ENCODE measurements at places on chromosomes 3 and 15.

DNA sequence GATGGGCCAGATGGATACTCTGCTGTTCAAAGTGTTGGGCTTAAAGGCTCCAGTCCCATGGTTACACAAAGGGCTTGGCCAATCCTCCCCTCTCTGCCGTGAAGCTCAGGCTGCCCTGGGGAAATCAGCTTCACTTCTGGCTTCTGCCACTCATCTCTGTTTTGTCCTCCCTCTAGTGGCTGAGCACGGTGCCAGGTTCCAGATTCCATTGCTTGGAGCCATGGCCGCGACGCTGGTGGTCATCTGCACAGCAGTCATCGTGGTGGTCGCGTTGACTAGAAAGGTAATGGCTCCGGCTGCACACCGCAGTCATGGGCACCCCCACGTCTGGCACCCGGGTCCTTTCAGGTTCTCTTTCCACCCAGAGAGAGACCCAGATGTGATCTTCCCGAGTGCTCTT is 5.6 kb downstream of the TIGIT start:
- DNase-seq: no peak

- no peak for DNase-seq
Observed at GRCh38 chr3:43968465-43968864, 273.2 kb upstream of the TOPAZ1 start.

GRCh38 chr3:141386126-141386488 is 17.8 kb downstream of the ZBTB38 start:
- DNase-seq: no peak

DNA sequence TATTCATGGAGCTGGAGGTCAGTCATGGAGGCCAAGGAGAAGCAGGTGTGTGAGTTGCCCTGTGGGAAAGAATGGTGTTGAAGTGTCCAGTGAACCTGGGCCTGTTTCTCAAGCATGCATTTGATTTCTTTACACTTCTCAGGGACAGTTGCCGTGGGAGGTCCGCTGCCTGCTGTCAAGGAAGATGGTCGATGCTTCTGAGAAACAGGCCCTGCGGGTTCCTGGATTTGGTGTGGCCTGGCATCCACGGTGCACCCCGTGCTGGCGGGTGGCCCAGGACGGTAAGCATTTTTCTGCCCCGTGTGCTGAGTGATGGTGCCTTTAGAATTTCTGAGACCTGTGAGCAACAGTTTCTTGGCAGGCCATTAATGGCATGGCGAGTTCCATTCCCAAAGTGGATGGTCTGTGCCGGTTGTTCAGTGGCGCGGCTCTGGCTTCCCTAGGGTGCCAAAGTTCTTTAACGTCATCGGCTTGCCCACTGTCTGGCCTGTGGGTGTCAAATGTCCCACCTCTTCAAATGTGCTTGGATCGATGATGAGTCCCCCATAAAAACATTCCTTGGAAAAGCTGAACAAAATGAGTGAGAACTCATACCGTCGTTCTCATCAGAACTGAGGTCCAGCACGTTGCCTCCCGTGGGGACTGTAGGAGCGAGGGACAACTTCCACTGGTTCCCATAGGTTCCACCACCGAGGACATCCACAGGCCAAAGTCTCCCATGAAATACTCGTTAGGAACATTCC is 107.2 kb downstream of the SNRPN start:
- no peak for DNase-seq

DNA sequence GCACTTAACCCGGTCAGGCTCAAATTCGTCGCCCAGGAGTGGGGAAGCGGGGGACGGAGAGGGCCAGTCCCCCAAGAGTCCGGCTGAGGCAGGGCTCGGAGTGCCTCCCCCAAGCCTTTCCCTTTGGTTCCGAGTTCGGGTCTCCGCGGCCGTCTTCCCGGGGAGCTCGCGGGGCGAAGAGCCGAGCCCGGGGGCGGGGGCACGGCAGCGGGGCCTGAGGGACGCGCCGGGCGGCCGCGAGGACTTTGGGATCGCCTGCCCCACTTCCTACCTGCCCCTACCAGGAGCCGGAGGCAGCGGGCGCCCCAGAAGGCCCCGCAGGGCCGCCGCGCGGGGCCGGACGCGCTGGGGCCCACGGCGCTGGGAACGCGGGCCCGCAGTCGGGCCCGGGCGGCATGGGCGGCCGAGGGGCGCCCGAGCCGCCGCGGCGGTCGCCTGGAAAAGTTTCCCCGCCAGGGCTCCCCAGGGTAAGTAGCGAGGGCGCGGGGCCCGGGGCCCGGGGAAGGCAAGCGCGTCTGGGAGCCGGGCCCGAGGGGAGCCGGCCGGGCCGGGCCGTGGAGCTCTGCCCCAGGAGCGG is 2.8 kb downstream of the FURIN start:
- DNase-seq: no peak

DNA sequence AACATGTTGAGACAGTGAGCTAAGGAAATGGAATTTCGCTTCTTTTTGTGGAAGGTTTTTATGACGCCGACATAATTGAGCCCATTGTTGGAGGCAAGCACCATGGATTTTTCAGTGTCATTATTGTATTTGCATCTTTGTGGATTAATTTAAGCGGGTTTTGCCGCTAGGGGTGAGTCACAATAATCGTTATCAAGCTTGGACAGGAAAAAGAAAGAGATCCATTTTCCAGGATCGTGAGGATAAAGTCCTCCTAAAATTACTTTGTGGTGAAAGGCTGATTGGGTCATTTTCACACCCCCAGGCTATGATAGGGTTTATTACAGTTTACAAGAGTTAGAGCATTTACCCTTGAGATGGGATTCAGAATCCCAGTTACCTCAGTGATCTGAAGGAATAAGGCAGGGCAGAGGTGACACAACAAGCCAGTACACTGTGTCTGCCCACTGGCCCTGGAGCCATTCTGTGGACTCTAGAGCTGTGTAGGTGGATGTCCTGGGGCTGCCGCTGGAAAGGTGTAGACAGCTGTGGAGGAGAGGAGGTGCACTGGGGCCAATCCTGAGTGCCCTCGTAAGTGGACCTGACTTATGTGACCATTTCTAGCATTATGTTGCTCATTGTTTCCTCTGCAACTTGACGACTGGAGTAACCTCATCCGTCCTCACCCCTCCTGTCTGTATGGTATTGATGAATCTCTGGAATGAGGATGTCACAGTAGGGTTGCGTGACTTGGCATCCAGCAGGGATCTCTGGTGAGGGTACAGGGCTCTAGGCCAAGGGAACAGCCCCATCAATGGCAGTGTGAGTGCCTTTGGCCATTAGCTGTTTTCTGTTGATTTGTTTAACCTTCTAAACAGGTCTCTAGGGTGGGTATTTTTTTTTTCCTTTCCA is 370.1 kb downstream of the LRTM1 start:
- no peak for DNase-seq

DNA sequence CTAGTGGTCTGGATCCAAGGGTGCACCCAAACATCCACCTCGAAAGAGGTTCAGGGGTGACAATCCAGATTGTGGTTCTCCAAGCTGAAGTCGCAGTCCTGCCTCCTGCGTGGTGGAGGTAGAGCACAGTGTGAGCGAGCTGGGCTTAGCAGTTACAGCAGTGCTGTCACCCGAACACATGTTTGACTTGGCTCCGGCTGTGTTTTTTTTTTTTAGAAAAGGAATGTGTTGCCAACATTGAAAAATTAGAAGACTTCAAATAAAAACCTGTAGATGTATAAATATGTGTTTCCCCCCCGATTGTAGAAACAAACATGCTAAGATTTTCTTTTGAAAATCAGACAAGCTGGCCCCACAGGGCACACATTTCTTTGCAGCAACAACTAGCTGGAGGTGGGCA is 530.8 kb downstream of the SHQ1 start:
- DNase-seq: no peak

DNA sequence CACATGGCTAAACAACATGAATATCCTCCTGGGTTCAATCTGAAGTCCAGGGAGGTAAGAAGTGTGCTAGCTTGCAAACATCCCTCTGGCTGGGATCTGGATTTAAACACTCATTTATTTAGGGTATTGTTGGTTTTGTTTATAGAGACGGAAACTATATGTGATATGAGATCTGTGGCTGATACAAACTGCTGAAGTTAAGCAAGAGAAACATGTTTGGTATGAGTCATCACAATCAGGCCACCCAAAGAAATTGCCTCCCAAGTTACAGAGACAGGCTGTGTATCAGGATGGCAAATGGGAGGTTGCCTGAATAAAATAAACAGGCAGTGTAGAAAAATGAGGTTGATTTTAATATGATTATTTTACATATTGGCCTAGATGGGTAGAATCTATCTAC is 562.1 kb downstream of the IGSF11 start:
- no peak for DNase-seq

DNA sequence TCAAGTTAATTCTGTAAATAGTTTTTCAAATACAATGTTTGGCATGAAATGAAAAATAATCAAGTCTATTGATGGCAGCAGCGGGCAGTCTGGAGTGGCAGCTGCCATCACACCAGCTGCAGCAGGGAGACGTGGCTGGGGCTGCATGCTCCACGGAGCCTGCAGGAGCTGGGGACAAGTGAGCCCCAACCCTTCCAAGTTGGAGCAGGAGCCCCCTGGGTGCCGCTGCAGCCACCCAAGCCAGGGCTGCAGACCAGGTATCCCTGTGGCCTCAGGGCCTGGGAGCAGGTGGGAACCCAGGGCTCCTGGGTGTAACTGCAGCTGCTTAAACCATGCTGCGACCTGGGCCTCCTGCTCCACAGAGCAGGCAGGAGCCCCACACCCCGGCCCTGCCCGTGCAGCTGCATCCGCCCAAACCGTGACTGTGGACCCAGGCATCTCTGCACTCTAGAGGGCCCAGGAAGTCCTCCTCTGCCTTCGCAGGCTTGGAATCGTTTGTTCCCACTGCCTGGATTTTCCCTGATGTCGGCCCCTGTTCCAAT is 257.4 kb downstream of the PLOD2 start:
- DNase-seq: no peak

- no peak for DNase-seq
Observed at GRCh38 chr15:77499087-77499760, 78.5 kb downstream of the HMG20A start.

DNA sequence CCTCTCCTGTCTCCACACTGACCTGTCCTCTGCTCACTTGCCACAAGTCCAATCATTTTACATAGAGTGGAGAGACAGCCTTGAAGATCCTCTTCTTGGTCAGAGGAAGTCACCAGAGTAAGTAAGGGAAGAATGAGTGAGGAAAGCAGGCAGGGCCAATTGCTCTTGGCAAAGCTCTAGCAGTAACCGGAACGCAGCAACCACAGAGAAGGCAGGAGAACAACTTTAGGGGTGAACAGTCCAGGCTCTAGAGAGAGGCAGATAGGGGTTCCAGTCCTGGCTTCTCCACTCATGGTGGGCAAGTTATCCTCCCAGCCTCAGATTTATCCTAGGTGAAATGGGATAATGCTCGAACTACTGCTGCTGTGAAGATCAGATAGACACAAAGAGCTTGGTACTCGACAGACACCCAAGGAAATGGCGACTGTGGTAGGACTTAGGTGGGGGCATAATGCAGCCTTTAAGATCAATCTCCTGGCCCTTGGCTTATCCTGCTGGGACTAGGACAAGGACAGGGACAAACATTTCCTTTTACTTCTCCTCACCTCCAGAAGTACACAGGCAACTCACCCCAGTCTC is 1.2 kb upstream of the ADAMTSL3 start:
- no peak for DNase-seq

GRCh38 chr15:40952301-40952900 is 870 bp upstream of the CHAC1 start:
- DNase-seq: no peak

GRCh38 chr3:150760431-150761200 is 2.4 kb downstream of the SIAH2 start:
- no peak for DNase-seq

GRCh38 chr3:34856081-34856947 is 783.0 kb upstream of the ARPP21 start:
- DNase-seq: no peak

DNA sequence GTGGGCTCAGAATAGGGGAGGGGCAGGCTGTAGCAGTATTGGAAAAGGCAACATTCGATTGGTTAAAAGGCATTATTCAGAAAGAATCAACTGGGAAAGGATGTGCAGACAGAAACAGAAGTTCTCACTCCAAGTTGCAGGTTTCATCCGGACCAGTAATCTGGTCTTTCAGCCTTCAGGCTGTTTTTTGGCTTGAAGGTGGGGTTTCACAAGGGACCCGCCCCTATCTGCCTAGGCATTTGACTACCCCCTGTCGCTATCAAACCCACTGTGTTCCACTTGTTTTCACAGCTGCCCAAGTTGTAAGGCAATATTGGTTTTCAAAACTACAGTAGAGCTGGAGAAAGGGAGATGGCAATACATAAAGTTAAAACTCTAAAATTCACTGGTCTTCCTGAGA is 96.9 kb downstream of the VPS8 start:
- no peak for DNase-seq

DNA sequence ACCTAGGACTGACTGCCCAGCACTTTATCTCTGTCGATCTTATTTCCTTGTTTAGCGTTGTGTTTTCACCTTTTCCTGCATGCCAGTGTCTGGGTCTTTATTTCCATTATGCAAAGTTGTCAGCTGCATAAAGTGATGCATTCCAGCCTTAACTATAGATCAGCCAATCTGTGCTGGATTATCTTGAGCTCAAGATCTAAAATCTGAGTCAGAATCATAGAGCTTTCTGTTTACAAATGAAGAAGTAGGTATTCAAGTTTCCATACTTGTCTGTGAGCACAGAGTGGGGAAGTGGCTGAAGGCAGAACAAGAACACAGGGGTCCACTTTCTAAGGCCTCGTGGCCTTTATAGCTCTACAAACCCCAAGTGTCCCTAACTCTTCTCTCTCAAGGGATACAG is 82.4 kb upstream of the PLCL2 start:
- DNase-seq: no peak

DNA sequence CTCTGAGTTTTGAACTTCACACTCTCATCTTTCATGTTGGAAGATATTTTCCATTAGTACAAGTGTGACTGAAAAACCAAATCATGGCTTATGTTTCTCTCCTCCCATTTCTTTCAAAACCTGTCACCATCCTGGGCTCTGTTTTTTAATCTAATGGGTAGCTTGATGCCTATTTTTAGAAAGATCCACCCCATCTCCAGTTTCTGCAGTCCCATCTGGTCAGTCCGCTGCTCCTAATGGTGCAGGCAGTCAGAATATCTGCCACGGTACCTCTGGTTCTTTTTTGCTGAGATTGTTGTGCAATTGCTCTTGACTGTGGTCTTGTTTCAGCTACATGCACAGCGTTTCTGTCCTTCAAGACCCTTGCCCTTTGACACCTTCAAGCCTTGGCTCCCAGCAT is 240.9 kb upstream of the CADM2 start:
- DNase-seq: no peak

- DNase-seq: no peak
Observed at GRCh38 chr3:98172621-98173020, 6.1 kb downstream of the OR5H15 start.

DNA sequence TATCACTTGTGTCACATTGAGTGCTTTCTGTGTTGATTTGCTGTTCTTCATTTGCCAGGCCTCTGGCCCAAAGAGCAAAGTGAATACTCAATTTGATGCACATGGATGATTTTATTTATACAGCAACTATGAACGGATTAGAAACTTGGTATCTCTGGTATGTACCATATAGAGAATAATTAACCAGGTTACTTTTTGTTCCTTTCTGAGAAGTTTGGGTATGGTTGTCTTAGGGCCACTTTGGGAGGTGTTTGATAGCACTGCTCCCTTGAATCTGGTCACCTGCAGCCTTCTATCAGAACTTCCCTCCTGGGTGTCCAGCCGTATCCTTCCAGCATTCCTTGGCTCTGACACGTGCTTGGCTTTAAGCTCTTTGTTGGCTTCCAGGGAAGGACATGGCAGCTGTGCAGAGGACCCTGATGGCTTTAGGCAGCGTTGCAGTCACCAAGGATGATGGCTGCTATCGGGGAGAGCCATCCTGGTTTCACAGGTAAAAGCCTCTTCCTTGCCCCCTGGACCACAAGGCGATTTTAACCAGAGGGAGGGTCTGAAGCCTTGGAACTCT is 12.7 kb downstream of the TAGLN3 start:
- no peak for DNase-seq

- no peak for DNase-seq
Observed at GRCh38 chr15:34011481-34011880, 27.5 kb downstream of the AVEN start.

GRCh38 chr15:80635953-80636352 is 59.2 kb upstream of the ABHD17C start:
- no peak for DNase-seq
